Dermis blood vessel endothelial cell (primary cell): ENCODE measurements at places on chromosomes 6 and 20.

DNA sequence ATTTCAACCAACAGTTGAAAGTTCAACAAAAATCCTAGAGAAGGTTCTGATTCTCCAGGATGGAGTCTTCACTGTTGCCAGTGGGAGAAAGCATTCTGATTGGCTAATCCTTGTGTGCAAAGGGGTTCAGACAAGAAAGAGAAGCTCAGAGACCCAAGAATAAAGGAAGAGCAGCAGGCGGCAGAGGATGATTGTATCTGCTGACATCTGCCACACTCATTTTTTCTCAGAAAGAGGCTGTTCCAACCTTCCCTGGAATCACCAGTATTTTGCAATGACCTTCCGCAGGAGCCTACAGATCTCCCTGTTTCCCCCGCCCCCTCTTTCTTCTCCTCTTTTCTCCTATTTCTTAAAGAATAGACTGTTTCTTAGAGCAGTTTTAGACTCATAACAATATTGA is 376.7 kb downstream of the CDH26 start:
- no peak for DNase-seq

DNA sequence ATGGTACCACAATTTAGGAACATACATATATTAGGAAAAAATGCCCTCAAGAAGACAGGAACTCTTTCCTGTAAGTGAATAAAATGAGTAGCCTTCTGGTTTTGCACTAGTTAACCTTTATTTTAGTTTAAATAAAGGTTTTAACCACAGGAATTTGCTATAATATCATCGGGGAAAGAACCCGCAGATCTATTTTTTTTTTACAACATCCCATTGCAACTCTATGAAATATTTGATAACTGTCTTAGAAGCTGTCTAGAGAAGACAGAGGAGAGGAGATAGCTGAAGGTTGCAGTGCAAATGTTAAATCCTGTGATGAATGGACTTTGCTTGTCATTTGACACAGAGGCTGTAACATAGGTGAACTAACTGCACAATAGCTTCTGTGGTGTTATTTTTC is 69.5 kb downstream of the TINAG start:
- no peak for DNase-seq

GRCh38 chr20:34473262-34473883 is 42.8 kb upstream of the DYNLRB1 start:
- peak; percentile 59 for DNase-seq

DNA sequence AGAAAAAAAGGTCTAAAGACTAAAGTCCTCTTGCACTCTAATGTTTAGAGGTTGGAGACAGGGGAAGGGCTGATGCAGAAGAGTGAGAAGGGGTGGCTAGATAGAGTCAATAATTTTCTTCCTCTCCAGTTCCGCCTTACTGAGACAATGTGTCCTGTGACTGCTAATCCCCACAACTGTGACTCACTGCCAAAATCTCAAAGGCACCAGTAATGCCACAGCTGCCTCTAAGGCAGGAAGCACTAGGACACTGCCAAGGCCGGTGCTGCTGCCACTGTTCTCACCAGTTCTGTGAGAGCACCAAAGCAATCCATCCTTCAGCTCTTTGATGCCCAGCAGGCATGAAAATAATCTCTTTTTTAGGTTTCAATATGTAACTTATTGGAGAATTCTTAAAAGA is 701.9 kb upstream of the MAP3K7 start:
- no peak for DNase-seq

DNA sequence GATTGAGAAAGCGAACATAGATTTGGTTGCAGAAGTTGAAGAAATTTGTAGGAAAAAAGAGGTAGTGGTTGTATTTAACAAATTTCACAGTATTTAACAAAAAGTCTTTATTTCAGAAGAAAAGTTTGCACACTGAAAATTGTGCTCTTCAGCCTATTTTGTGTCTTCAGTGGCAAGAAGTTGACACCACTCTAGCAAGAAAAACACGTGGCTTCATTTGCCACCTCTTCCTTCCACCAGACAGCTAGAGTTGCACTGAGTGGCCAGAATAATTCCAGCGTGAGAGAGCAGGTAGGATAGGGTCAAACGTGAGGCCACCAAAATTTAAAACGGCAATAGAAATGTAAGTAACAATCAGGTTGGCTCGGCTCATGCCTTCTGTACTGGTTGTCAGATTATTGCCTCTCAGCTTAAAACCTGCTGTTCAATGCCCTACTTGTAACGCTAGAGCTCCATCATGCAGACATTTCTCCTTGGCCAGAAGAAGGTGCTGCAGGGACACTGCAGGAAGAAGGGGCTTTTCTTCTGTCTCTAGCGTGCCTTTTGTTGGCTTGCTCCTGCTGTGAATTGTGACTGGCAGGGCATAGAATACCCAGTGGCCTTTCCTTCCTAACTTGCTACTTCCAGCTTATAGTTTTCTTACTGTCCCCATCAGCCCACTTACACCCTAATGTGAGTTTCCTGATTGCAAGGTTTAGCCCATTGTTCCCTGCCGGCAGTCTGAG is 12.1 kb downstream of the TRAPPC3L start:
- no peak for DNase-seq

- no peak for DNase-seq
Observed at GRCh38 chr20:19114410-19114809, 98.0 kb upstream of the SLC24A3 start.

DNA sequence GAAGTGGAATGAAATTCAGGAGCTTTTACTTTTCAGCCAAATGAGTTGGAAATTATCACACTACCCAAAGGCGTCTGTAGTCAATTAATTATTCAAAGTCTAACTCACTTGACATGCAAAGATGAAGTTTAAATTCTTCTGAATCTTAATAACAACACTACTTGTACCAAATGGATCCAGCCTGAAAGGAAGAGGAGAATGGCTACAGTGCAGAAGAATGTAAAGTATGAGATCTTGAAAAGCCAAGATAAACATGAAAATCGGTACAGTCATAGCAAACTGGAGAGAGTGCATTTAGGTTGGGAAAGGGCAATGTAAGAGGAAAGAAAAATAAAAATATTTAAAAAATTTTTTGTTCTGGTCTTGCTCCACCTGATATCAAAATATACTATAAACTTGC is 195.5 kb downstream of the SIM1 start:
- DNase-seq: peak; percentile 56
